GM13977 (cell line): ENCODE measurements at places on chromosomes 3 and 15.

- DNase-seq: no peak
These were observed 36.9 kb downstream of the NTRK3 start for GRCh38 chr15:88219623-88220022.

- DNase-seq: no peak
These were observed 11.3 kb upstream of the GLCE start for GRCh38 chr15:69149163-69149562.

GRCh38 chr3:151213151-151213550 is 10.1 kb upstream of the GPR171 start:
- DNase-seq: no peak

DNA sequence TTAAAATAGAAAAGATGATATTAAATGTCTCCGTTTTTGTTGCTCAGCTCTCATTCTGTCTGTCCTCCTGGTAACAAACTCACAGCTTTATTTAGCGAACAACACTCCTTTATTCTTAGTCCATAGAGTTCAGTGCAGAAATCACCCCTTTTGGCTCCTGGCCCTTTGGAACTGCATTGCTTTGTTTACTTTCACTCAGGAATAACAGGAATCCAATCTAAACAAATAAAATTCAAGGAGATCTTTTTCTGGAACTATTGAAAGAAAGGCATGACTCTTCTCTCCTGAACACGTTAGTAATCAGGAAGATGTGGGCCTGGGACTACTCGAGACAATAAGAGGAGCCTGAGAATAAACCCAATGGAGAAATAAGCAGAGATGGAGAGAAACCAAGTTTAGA is 409.2 kb downstream of the DIPK2A start:
- DNase-seq: no peak

DNA sequence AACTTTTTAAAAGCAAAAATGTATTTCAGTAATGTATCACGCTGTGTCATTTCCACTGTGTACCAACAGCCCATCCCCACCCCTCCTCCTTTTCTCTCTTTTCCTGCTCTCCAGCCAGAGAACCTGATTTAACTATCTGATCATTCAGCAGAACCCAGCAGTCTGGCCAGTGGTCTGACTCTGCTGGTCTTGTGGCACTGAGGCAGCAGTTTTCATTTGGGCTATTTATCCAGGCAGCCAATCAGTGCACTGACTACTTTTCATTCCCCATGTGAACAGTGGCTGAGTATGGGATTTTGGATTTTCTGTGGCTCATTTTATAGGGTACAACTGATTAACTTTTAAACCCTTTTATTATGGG is 56.3 kb downstream of the GPR171 start:
- DNase-seq: no peak

DNA sequence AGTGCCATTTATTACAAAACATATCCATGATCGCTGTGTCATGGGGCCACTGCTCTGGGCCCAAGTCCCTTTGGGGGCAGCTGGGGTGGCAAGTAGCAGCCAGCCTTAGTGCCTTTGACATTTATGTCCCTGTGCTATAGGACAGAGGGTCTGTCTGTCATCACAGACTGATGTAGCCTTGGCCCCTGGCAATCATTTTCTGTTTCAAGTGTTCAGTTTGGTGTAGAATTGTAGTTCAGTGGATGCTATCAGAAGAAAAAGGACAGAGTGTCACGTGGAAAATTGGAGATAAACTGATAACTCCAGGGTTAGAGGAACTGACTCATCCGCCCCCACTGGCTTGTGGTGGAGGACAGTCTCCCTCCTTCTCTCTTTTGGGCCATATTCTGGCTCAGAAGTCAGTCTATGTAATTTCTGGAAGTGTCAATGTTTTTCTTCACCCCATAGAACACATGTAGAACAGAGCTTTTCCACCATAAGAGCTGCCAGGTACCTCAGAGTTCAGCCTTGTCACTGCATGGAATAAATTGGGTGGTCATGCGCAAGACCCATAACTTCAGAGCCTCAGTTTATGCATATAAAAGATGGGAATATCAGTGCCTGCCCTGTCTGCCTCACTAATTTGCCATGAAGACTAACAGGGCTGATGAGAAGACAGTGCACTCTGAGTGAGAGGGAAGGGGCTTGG is 4.5 kb upstream of the MRPS22 start:
- no peak for DNase-seq
